ENCODE measurements at places on chromosomes 12 and 14.

- DNase-seq, result no peak
These were observed 211.0 kb upstream of the NUDT4 start for GRCh38 chr12:93166541-93167307.

- DNase-seq, result no peak
These were observed 58.9 kb downstream of the BCL11B start for GRCh38 chr14:99213101-99213500.

- DNase-seq, result no peak
These were observed 2.8 kb downstream of the FGD6 start for GRCh38 chr12:95214466-95214865.

DNA sequence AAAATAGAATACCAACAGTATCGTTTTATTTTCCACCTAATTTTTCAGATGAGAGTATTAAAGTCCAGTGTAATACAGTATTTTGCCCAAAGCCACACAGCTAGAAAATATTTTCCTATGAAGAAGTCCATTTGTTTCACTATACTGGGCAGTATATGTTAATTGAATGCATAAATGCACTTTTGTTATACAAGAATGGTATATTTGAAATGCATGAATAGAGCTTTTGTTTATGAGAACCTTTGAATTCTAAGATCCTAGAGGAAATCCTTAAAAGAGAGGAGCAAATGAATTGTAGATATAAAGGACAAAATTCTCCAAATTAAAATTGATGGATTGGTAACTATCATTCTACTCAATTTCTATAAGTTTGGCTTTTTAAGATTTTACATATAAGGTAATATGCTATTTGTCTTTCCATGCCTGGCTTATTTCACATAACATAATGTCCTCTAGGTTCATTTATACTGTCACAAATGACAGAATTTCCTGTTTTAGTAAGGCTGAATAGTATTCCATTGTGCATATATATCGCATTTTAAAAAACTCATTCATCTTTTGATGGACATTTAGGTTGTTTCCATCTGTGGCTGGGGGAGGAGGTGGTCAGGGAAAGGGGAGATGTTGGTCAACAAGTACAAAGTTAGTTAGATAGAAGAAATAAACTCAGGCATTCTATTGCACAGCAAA is 136.6 kb upstream of the DCN start:
- no peak for DNase-seq

- DNase-seq, result no peak
These were observed 140.5 kb downstream of the TSPAN9 start for GRCh38 chr12:3217683-3218079.

GRCh38 chr12:77549383-77550128 is 281.1 kb upstream of the NAV3 start:
- DNase-seq, result no peak

DNA sequence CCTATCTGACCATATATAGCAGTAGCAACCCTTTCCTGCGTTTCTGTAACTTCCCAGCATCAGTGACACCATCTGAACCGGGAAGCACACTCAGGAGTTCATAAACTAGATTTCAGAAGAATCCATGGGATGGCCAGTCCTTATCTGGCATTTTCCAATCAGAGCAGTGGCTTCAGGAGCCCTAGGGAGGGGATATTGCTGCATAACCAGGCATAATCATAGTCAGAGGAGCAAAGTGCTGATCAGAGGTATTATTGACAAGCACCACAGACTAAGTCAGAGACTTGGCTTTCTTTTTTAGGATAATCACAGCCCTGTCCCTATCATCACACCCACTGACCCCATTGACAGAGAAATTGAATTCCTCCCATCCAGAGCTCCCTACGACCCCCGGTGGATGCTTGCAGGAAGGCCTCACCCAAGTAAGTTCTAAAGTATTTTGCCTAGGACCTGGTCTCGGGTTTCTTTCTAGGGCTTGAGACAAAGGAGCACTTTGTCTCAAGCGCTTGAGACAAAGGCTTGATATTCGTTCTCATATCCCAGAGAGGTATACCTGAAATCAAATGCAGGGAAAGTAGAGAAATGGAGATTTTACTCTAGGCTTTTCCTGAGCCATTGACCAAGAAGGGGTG is 55.1 kb downstream of the FOXN4 start:
- no peak for DNase-seq

DNA sequence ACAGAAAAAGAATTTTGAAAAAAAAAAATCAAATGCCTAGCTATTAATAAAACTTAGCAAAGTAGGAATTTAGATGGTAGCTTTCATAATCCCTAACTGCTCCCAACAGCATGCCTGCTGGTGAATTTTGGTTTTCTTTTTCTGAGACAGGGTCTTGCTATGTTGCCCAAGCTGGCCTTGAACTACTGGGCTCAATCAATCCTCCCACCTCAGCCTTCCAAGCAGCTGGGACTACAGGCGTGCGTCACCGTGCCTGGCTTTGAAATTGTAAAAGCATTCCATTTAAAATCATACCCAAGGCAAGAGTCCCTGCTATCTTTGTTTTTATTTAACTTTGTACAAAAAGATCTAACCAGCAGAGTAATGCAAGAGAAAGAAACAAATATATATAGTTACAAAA is 20.7 kb downstream of the FBXO21 start:
- no peak for DNase-seq

GRCh38 chr14:88882236-88882635 is 57.8 kb downstream of the TTC8 start:
- no peak for DNase-seq

- DNase-seq, result no peak
These were observed 43.3 kb upstream of the RASSF3 start for GRCh38 chr12:64566831-64567517.

DNA sequence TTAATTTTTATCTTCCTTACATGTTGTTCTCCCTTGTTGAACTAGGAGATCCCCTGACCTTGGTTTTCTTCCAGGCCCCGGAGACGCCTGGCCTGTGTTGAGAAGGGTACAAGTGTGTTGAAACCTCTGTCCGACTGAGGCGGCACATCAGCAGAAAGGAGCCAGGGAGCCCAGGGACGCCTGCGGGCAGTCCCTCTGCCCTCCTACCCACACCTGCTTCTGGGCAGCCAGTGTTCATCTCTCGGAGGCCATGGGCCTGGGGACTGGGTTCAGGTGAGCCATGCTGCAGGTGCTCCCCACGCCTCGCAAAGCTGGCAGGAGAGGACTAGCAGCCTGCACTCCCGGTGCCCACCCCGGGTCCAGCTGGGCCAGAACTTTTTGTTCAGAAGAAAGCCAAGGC is 39.9 kb upstream of the EIF5 start:
- no peak for DNase-seq

- no peak for DNase-seq
These were observed 439.1 kb downstream of the NPAS3 start for GRCh38 chr14:33377596-33378390.

DNA sequence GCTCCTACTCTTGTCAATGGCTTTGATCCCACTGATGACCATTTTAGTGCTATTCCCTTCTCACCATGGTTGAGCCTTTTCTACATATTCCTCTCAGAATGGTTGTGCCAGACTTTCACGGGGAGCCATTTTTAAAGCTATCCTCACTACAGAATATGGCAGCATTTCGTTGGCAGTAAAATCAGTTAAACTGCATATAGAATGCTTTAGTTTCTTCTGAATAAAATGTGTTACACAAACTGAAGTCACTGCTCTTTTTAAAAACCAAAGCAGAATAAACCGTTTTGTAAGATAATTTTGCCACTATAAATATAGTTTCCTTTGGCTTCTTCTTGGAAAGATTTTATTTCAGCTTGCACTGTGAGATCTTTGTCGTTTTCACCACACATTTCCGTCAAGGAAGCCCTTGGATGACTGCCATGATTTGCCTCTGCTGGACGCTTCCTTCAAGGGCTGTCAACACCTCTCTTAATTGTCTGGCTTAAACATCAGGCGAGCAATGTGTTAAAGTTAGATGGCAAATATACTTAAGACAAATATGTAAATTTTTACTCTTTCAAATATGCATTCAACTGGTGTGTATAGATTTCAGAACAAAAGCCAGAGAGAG is 624.2 kb downstream of the DIO2 start:
- DNase-seq, result no peak

DNA sequence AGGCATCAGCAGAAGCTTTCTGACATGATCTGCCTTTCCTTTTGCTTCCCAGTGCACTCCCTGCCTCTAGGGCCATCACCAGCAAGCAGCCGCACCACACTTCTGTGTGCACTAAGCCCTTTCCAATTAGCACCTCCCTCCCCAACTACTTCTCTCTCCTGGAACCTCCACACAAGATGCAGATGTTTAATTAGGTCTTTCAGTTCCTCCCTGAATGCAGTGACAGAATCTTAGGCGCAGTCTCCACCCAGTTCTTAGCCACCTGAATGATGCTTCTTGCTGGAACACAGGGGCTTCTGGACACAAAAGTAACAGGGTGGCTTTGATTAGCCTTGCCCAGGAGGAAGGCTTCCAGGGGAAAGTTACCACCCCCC is 32.9 kb downstream of the NIN start:
- DNase-seq, result no peak

- DNase-seq, result no peak
These were observed 192.9 kb downstream of the C12orf75 start for GRCh38 chr12:105523164-105524057.

DNA sequence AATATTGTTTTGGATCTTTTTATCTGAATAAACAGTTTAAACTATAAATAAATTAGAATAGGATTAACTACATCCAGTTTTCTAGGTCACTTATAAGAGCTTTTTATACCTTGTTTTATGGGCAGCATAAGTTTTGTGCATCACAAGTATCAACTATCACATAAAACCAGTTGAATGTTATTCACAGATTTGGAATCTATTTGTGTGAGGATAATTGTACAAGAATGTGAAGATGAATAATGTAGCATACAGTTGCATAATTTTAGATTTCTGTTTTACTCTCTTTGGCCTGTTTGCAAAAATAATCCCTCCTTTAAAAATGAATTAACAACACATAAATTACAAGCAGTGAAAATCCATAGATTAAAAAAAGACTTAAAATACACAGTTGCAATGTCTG is 88.8 kb downstream of the SCFD1 start:
- no peak for DNase-seq

- DNase-seq, result no peak
These were observed 10.0 kb downstream of the TMCC3 start for GRCh38 chr12:94640134-94640928.

DNA sequence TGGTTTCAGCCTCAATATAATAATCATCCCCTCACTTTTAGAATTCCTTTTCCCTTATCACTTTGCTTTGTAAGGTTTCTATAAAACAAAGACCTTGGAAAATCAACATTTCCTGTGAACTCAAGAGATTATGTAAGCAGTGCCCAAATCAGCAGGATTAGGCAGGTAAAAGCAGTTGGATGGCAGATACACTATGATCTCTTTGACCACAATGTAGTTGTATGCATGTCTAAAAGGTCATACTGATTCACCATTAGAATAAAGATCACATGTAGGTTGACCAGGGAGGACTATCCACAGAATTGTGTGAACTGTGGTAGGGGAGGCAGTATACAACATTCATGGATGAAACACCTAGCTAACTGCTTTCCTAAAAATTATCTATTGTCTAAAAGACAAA is 57.5 kb downstream of the DENND5B start:
- no peak for DNase-seq

DNA sequence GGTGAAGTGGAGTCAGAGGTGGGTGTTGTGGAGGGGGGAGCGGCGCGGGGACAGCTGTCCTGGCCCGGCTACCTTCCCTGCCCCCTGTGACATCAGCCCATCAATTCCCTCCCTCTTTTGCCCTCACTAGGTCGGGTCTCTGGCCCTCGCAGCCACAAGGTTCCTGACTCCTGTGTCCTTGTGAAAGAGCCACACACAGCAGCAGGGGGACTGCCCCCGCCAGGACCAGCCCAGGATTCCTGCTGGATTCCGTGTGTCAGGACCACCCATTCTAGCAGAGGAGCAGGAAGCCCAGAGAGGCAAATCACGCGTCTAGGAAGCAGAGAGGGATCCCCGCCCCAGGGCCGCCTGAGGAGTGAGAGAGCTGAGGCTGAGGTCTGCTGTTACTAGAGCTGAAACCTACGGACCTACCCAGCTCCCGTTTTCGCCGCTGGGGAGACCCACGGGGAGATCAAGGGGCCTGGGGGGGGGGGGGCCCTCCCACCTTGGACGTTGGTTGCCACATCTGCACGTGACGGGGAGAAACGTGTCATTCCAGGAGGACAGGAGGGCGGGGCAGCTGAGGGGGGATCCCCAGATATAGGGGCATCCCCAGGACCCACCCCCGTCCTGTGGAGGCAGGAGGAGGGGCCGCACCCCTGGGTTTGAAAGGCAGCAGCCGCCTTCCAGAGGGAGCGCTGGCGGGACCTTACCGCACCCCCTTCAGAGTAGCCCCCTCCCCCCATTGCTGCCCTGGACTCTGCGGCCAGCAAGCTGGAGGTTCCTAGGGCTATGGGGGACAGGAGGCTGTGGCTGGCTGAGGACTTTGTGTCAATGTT is 12.5 kb upstream of the INF2 start:
- DNase-seq, result no peak

GRCh38 chr12:69239922-69240630 is 707 bp downstream of the CPSF6 start:
- DNase-seq, result no peak

DNA sequence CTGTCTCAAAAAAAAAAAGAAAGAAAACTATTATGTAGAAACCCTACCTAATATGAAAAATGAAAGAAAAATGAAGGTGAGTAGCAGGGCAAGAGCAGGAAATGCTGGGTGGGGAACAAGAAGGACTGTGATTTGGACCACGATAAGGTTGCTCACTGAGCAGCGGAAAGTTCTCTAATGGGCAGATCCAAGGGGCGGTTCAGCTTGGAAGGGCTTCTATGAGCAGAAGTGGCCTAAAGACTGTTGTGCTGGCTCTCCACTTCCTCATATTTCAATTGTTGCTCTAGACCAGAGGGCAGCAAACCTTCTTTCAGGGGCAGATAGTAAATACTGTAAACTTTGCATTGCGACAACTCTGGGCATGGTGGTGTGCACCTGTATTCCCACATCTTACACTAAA is 16.3 kb upstream of the NFYB start:
- no peak for DNase-seq

DNA sequence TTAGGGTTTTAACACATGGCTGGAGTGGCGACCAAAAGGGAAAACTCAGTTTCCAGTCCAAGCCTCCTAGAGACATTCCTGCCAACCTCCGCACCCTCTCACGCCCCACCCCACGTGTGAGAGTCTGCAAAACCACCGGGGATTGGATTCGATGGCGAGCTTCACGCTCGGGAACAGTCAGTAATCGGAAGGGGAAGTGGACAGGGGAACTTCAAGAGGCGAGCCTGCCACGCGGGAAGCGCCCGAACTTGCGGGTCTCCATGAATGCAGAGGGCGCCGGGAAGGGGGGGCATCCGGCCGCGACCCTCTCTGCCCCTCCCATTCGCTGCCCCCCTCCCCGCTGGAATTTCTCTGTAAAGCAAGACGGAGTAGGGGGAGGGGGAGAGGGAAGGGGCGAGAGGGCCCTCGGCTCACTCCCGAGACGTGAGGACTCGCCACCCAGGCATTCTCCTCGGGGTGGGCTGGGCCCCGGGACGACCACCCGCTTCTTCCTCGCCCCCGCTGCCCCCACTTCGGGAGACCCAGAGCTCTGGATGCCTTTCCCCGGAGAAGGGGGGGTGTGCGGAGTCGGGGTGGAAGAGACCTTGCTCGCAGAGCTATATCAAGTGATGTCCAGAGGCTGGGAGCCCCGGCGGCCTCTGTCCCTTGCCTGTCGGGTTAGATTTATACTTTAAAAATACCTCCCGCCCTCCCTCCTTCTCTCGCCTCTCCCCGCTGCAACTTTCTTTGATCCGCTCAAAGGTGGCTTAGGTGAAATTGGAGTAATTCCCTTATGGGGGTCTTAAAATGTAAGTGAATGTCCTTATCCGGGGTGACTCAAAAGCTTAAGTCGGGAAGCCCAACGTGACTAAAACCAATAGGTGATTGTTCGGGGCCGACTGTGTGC is 2.5 kb upstream of the CCND2 start:
- no peak for DNase-seq

- DNase-seq, result no peak
These were observed 146.4 kb upstream of the BTG1 start for GRCh38 chr12:92292016-92292415.

Data from vagina (tissue), 2 donors.